ENCODE measurements at places on chromosomes 5 and 9.

DNA sequence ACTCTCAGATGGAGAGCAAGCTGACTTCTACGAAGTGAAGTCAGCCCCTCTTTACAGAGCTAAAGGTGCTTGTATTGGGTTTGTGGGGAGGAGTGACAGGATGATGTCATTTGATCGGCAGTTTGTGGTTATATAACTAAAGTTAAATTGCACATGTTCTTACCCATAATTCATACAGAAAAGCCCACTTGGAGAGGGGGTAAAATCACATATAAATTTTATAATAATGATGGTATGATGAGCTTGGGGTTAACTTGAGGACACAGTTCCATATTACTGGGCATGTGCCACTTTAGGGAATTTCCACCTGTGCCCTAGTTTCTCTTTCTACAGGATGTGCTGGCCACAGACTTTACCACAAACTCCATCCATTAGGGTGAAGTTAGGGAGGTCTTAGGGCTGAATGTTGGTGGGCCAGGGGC is 1178.6 kb upstream of the CDH9 start:
- no peak for DNase-seq

GRCh38 chr5:140166911-140167310 is 8.1 kb upstream of the CYSTM1 start:
- DNase-seq = no peak

- DNase-seq = no peak
Observed at GRCh38 chr5:171852255-171852681, 66.7 kb downstream of the SMIM23 start.

GRCh38 chr9:1077616-1078015 is 27.5 kb downstream of the DMRT2 start:
- no peak for DNase-seq

GRCh38 chr9:91843623-91844148 is 106.3 kb downstream of the ROR2 start:
- no peak for DNase-seq

DNA sequence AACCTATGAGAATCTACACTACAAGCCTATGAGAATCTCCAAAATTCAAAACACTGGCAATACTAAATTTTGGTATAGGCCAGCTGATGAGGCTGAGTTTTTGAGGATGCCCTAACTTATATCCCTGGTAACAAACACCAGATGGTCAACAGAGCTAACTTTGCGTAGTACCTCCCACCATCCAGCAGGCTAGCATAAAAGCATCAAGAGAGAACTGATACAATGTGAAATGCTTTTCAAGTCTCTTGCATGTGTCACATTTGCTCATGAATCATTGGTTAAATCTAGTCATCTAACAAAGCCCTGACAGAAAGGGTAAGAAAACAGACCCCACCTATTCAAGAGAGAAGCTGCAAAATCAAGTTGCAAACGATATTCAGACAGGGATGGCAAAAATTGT is 1609.7 kb upstream of the CDH9 start:
- DNase-seq = no peak

GRCh38 chr9:126956917-126957686 is 42.5 kb downstream of the RALGPS1 start:
- DNase-seq = no peak

- no peak for DNase-seq
Observed at GRCh38 chr9:112104401-112104800, 70.7 kb downstream of the SUSD1 start.

DNA sequence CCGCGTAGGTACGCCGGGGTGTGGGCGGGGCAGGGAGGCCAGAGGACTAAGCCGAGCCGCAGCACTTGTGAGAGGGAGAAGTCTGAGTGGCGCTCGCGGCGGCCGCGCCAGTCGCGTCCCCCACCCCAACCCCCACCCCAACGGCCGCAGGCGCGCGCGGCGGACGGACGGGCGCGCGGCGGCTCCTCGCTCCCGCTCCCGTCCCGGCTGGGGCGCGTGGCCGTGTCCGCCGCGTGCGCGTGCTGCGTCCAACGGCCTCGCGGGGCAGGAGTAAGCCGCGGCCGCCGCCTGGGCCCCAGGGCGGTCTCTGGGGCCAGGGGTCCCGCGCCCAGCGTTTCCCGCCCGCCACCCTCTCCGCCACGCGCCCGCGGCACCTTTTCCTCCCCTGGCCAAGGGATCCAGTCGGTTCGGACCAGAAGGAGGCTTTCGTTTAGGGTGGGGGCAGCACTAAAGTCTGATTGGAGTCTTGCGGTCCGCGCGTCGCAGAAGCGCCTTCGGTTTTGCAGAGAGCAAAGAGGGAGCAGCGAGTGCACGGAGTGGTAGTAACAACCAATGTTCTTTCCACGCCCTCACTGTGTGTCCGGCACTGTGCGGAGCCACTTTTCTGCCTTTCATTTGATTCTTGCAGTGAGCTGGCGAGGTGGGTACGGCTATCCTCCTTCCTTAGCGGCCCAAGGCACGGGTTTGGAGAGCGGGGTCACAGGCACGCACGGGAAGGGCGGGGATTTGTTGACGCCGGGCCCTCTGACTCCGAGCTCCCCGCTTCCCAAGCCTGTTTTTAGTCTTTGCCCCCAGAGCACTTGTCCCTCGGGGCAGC is 483 bp downstream of the G3BP1 start:
- DNase-seq = peak; percentile 34

DNA sequence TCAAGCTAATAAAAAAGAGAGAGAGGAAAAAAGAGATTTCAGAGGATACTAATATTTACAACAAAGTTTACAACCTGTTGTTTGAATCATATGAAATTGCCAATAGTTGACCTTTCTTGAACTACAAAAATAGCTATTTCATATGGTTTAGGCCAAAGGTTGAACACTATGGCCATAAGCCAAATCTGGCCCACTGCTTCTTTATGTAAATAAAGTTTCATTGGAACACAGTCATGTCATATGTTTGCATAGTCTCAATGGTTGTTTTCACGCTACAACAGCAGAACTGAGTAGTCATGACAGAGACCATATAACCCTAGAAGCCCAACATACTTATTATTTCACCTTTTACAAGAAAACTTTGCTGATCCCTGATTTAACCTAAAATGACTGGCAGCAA is 20.9 kb downstream of the SEMA5A start:
- no peak for DNase-seq

GRCh38 chr9:125536776-125537175 is 170.2 kb downstream of the MAPKAP1 start:
- DNase-seq = no peak

DNA sequence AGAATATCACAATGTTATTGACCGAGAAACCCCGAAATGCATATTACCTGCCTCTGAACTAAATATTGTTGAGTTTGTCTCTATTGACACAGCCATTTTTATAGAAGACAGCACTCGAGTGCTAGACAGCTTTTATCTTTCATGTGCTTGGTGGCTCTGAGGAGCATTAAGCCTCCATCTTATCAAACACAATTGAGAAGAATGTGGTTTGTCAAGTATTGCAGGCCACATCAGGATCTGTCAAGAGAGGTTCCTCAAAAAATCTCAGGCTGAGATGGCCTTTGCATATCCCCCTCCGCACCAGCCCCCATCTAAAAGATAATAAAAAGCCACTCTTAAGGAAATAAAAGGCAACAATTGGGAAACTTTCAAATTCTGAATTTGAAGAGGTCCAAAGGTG is 284.8 kb downstream of the DENND1A start:
- no peak for DNase-seq

- no peak for DNase-seq
Observed at GRCh38 chr5:127439644-127440043, 77.8 kb upstream of the PRRC1 start.

DNA sequence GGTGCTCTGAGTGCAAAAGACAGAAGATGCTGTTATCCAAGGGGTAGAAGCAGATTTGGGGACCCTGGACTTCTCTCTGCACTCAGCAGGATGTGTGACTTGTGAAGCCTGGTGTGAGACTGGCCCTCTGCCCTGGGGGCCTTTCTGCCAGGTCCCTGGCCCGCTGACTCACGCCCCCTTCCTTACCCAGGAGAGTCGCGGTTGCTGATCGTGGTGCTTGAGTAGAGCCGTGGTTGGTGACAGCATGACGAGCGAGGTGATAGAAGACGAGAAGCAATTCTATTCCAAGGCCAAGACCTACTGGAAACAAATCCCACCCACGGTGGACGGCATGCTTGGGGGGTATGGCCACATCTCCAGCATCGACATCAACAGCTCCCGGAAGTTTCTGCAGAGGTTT is 6.5 kb downstream of the NTMT1 start:
- DNase-seq = no peak

- no peak for DNase-seq
Observed at GRCh38 chr5:109156885-109157284, 252.9 kb downstream of the PJA2 start.

- no peak for DNase-seq
Observed at GRCh38 chr9:130043654-130044623, 950 bp upstream of the FNBP1 start.

- no peak for DNase-seq
Observed at GRCh38 chr9:95764533-95765319, 110.8 kb upstream of the ERCC6L2 start.

DNA sequence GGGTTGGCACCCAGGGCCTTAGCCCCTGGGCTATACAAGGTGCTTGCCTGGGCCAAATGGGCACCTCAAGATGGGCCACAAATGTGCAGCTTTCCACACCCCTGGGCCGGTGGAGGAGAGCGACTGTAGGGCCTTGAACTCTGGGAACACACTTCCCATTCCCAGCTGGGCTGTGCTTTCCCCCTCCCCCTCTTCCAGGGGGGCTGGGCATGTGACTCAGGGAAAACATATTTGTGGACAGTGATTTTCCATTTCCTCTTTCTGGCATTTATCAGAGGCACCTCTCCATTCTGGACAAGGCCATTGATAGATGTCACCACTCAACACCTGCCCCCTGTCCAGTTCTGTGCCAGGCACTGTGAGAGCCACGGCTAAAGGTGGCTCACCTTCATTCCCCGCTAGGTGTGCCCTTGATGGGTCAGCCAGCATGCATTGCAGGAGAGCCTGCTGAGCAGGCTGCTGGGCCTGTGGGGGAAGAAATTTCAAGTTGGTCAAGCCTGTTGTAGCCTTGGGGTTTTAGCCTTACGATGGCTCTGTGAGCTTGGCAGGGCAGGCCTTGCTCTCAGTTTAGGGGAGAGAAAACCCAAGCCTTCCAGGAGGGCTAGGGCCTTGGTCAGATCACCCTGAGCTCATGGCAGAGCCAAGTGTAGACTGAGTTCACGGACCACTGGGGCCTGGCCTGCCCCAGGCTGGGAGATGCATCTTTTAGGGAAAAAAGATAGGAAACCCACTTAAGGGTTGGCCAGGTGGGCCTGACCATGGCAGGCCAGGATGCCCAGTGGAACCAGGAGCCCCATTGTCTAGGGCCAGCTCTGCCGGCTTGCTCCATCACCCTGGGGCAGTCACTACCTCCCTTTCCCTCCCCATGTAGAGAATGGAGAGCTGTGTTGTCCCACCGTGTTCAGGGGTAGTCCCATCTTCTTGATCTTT is 113.9 kb downstream of the DAB2IP start:
- no peak for DNase-seq
